Hindlimb muscle (tissue), 1 donor: ENCODE measurements at places on chromosomes 2 and 18. TPM values are rescaled to one million over a fixed set of nuclear protein-coding genes. Genes with fewer than 3 reads are reported as not detected.

DNA sequence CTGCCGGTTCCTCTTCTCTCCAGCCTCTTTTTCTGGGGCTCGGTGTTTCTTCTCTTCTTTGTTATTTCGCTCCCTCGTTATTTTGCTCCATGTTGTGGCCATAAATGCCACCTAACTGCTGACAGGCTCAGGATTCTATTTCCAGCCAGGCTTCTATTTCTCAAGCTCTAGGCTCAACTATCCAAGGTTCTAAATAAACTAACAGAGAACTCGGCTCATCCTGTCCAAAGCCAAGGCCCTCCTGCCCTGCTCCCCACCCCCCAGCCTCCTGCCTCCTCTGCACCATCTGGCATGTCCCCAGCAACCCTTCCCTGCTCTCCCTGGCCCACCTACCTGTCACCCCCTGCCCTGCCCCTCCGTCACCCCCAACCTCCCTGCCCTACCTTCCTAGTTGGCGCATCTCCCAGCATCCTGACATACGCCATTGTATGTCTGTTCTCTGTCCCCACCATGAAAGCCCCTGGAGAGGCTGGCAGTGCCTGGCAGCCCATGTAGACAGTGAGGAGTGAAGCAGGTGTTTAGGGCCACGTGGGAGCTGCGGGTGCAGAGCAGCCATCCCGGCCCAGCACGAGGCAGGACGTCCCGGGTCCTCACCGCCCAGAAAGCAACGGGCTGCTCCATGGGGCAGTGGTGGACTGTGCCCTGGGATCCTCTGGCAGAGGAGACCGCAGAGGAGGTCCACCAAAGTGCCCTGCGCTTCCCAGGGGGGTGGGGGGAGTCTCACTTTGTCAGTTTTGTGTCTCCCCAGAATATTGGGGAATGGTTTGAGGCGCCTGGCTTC is 186.9 kb downstream of the TWIST2 start:
- no peak for DNase-seq

- no peak for DNase-seq
Observed at GRCh38 chr2:196449083-196449482, 190.4 kb upstream of the CCDC150 start.

- DNase-seq = no peak
Observed at GRCh38 chr2:39123436-39123999, 2.7 kb upstream of the SOS1 start.

The ANKRD30B gene
- not detected for polyA plus RNA-seq

- no peak for DNase-seq
Observed at GRCh38 chr2:98902209-98903063, 33.6 kb downstream of the CRACDL start.

DNA sequence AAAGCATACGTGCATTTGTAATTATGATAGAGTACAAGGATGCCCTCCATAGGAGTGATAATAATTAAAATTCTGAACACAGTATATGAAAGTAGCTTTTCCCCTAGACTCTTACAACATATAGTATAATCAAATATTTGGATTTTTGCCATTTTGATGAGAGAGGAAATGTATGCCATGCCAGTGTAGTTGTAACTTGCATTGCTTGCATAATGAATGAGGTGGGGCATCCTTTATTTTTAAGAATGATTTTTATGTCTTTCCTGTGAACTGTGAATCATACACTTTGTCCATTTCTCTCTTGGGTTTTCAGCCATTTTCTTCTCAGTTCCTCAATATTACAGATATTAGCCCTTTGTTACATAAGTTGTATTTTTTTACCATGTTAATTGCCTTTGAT is 197.5 kb downstream of the SCG2 start:
- DNase-seq = no peak

DNA sequence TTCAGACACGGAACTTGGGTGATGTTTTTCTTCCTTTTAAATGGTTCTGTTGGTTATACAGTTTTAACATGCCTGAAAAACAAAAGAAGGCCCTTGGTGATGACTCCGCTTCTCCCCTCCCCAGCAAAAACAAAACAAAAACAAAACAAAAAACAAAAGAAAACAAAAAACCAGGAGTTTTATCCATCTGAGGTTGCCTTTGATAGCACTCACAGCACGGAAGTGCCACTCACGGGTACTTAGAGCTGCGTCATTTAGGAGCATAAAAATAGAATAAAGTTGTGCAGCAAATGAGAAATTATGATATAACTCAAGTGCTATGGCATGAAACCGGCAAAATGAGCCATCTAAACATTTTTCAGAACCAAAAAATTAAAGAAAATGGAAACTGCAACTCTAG is 57.7 kb downstream of the ZEB2 start:
- DNase-seq = no peak

The FBLN7 gene
- 8.5 TPM for polyA plus RNA-seq

The LRPPRC gene
- polyA plus RNA-seq = 77.8 TPM

DNA sequence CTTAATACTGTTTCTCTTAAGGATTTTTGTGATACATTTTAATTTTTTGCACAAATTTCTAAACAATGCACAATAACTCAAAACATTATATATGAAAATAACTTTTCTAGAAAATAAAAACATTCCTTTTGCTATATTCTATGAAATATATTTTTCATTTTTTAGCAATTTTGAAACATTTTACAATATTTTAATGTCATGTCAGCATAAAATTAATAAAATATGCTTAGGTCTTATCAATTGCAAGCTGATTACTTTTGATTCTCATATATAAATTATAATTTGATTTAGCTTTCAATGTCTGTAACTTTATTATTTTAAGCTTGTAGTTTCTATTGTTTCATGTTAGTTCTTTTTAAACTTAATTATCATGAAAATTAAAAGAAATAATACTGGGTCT is 898.7 kb downstream of the TMEM182 start:
- no peak for DNase-seq

The TNP1 gene
- not detected for polyA plus RNA-seq

- no peak for DNase-seq
Observed at GRCh38 chr2:103860016-103860415, 993.9 kb upstream of the POU3F3 start.

GRCh38 chr2:147913701-147914480 is 69.1 kb downstream of the ACVR2A start:
- no peak for DNase-seq
